Neuronal stem cell (in vitro differentiated cells): ENCODE measurements at places on chromosomes 7 and 10.
A peak's percentile ranks its signal among the peaks of the same experiment; 100 is the strongest.

DNA sequence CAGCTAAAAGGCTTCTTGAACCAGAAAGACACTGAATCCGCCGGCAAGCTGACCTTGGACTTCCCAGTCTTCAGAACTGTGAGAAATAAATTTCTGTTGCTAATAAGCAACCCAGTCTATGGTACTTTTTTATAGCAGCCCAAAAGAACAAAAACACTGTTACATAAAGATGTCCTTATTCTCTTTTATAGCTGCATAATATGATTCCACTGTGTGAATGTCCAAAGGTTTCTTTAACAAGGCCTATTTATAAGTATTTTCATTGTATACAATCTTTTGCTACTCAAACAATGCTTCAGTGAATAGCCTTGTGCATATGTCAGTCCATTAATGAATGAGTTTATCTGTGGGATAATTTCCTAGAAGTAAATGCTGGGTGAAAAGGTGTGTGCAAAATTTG is 190.8 kb upstream of the INHBA start:
- H3K36me3 ChIP-seq = no peaks in the 10 kb centered on the region
- DNase-seq = no peak
- no peak overlapping the region for H3K4me3 ChIP-seq

GRCh38 chr7:46855851-46856250 is 726.1 kb downstream of the TNS3 start:
- H3K4me3 ChIP-seq = no peak overlapping the region
- H3K36me3 ChIP-seq = no peaks in the 10 kb centered on the region
- DNase-seq = no peak
- no peaks in the 10 kb centered on the region for H3K4me1 ChIP-seq
- no peaks in the 10 kb centered on the region for H3K27me3 ChIP-seq
- no peak overlapping the region for H3K27ac ChIP-seq

DNA sequence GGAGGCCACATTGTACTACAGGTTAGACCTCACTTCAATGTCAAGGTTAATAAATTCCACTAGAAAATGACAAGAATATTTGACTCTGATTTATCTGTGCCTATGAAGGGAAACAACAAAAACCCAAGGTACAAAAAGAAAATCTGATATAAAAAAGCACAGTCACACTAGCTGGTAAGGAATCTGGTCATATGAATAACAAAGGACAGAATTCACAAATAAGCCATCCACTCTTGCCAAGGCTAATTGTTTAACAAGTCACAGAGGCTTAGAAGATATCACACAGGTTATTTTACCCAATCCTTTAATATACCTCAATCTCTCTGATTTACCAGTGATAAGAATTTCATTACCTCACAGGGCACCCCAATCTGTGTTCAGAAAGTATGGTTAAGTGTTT is 47.9 kb downstream of the IRF5 start:
- H3K27me3 ChIP-seq = no peaks in the 10 kb centered on the region
- H3K4me3 ChIP-seq = no peak overlapping the region
- peaks cover 19% of the 10 kb centered on the region for H3K36me3 ChIP-seq
- no peaks in the 10 kb centered on the region for H3K4me1 ChIP-seq
- H3K27ac ChIP-seq = no peak overlapping the region

GRCh38 chr10:128463991-128464760 is 338.0 kb upstream of the MKI67 start:
- no peak overlapping the region for H3K27ac ChIP-seq
- no peaks in the 10 kb centered on the region for H3K4me1 ChIP-seq
- peak; percentile 42 for DNase-seq
- H3K4me3 ChIP-seq = no peak overlapping the region
- H3K27me3 ChIP-seq = no peaks in the 10 kb centered on the region

- no peak overlapping the region for H3K27ac ChIP-seq
- no peaks in the 10 kb centered on the region for H3K36me3 ChIP-seq
- DNase-seq = no peak
- H3K27me3 ChIP-seq = no peaks in the 10 kb centered on the region
- no peak overlapping the region for H3K4me3 ChIP-seq
- H3K4me1 ChIP-seq = peaks cover 8% of the 10 kb centered on the region
Observed at GRCh38 chr10:131700506-131700905, 200.3 kb upstream of the PPP2R2D start.

DNA sequence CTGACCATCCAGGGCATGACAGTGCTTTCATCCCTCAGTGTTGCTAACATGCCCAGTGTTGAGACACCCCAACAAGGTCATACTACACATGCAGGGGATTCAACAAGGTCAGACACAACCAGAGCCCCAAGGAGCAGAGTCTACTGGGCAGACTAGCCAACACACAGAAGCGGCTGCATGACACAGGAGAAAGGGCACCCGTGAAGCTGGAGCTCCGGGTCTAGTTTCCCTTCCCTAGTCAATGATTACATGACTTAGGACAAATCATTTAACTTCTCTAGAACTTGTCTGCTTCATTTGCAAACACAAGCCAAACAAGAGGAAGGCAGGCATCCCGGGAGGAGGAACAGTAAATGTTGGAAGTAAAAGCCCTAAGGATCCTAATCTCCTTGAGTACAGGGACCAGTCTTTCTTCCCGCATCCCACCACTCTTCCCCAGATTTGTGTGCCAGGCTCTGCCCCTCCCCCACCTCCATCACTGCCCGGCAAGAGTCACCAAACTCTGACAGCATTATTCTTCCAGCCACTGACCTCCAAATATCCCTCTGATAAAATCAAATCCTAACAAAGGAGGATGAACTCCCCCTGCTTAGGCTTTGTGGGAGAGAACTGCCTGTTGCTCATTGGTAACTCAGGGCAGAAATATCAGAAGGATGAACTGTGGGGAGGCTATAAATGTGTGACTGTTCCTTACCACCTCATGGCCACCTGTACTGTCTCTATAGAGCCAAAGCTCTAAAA is 104.3 kb downstream of the KCNMA1 start:
- no peak for DNase-seq
- no peaks in the 10 kb centered on the region for H3K27me3 ChIP-seq

DNA sequence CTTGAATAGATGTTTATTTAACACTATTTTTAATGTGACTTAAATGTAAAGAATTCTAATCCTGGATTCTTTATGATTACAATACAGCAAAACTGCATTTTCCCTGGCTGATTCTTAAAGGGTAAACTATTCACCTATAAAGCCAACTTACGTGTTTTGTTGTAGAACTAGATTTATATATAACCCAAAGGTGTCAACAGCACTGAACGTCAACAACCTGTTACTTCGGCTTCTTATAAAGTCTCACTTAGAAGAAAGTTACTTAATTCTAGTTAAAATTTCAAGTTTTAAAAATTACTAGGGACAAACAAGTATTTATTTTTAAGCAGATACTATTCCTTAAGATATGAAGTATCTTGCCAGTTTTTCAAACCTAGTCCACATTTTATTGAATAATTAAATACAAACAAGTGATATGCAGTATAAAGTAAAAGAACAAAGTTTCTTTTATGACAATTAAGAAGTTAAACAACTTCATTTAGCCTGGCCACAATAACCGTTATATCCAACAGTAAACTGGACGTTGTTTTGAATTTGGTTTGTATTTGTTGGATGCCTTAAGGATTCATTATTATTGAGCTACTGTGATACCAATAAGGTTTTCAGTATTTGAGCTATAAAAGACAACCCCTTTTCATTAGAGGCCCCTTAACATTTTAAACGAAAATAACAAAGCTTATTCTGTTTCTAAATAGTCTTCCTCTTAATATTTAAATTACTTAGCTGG is 83.1 kb downstream of the SNX10 start:
- DNase-seq = no peak
- peak overlapping the region; percentile 80 for H3K4me3 ChIP-seq
- peaks cover 14% of the 10 kb centered on the region for H3K4me1 ChIP-seq
